ENCODE measurements at places on chromosomes 5 and 9. TPM values are rescaled to one million over a fixed set of nuclear protein-coding genes. Genes with fewer than 3 reads are reported as not detected.

Gene ATP6V1G1
- 176 TPM for total RNA-seq

Gene IRX4
- not detected for total RNA-seq

Gene GABRP
- 0.51 TPM for total RNA-seq

Gene C5orf52
- not detected for total RNA-seq

DNA sequence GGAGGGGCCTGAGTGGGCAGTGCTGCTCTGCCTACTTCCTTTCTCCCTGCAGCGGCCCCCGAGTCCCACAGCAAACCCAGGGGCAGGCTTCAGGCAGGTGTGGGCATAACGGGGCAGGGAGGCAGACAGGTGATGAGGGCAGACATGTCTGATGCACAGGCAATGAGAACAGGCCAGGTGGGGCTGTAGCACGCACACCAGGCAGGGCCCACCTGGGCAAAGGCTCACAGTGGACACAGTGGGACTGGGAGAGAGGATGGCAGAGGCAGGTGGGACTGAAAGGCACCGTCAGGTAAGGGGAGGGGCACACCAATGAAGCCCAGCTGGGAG lies 5.8 kb downstream of the LTC4S start:
- no peak for DNase-seq

Data from dermis blood vessel endothelial cell (primary cell).